ENCODE measurements at places on chromosomes 7 and 10.

- DNase-seq, result no peak
These were observed 56.8 kb downstream of the PAX2 start for GRCh38 chr10:100802196-100802595.

- DNase-seq, result no peak
These were observed 81.8 kb downstream of the LRRN3 start for GRCh38 chr7:111172564-111173257.

DNA sequence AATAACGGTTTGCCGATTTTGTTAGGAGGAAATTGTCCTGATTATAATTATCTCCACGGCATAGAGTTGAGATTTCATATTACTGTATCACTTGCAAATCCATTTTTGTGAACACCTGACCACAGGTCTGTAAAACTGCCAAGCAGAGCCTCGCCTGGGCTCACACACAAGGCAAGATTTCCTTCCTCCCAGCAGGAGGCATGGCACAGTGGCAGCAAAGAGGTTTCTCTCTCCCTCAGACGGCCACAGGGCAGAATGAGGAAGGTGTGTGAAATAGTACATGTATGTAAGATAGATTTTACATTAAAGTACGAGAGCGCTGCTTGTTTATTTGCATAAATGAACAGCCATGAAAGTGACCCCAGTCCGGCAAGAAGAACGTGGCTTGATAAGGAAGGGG, 130.1 kb downstream of the CELF2 start:
- no peak for DNase-seq

DNA sequence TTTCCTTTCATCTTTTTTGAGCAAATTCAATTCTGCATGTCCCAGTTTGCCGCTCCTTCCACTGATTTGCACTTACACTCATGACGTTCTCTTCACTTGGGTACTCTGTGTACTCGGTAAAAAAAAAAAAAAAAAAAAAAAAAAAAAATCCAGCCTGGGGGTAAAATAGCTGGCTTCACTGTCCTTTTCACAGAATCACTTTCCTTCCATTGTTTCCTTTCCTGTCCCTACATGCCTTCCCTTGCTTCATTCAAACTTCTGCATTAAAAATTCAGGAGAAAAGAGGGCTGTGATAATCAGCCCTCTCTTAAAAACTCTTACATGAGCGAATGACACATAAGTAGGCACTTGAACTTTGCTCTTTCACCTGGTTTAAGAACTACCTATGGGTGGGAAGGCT, 8.7 kb downstream of the ANKRD1 start:
- DNase-seq, result no peak

DNA sequence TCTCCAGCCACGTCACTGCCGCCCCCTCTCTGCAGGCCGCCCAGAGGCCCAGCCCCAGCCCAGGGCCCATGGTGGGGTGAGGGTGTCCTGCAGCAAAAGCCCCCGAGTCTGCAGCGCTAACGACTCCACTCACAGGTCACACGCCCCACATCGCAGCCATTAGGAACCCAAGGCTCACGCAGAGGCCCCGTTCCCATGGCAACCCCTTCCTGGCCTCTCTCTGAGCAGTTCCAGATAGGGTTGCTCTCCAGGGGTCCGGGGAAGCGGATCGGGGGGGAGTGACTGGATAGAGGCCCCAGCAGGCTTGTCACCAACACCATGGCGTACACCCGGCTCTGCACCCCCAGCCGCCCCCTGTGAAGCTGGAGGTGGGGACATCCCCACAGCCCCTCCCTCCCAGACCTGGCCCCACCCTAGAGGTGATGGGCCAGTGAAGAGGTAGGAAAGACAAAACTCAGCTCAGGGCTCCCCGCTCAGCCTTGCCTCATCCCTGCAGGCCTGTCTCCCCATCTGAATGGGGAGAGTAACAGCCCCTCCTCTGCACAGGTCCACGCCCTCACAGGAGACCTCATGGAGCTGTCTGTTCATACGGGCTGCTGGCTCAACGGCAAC, 41.2 kb downstream of the TNRC18 start:
- DNase-seq, result no peak

DNA sequence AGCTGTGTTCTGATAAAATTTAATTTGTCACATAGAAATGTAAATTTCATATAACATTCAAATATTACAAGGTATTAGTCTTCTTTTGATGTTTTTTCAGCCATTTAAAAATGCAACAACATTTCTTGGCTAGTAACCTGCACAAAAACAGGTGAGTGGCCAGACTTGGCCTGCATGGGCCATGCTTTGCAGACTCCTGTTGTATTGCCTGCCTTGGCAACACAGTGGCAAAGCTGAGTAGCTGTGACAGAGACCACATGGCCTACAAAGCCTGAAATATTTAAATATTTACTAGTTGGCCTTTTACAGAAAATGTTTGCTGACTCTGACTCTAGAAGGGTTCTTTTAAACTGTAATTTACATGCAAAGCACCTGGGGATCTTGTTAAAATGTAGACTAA, 13.5 kb upstream of the TBX20 start:
- no peak for DNase-seq

- no peak for DNase-seq
These were observed 351 bp downstream of the CAMK1D start for GRCh38 chr10:12349629-12350166.

DNA sequence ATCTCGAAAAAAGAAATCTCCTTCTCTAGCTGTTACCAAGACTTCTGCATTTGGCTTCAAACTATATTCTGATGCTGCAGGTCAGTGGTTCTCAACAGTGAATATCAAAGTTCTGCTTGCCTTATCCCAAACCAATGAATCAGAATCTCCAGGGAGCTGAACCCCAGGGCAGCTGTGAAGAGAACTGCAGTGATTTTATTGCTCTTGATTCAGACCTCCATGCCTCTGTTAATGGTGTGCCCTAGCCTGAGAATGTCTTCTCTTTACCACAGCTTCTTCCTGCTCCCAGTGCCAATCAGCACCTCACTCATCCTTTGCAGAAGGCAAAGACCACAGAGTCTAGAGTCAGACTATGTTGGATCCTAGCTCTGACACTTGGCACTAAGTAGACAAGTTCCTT, 46.2 kb upstream of the MRLN start:
- no peak for DNase-seq

DNA sequence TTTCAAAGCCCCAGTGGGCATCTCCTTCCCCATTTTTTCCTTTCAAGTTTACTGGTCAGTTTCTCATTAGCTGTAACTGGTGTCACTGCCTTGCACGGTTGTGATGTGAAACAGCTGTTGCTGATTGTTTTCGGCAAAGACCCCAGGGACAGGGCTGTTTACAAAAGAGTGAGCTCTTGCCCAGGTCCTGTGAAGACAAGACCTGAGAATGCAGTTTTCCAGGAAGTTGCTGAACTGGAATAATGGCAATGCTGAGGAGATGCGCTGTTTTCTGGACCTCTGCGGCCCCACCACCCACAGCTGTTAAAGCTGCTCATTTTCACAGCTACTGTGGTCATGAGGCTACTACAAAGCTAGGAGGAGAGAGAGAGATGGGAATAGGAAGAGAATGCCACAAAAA, 116.6 kb upstream of the RSU1 start:
- no peak for DNase-seq

- DNase-seq, result no peak
These were observed 40.7 kb downstream of the ANK3 start for GRCh38 chr10:60348982-60349381.

DNA sequence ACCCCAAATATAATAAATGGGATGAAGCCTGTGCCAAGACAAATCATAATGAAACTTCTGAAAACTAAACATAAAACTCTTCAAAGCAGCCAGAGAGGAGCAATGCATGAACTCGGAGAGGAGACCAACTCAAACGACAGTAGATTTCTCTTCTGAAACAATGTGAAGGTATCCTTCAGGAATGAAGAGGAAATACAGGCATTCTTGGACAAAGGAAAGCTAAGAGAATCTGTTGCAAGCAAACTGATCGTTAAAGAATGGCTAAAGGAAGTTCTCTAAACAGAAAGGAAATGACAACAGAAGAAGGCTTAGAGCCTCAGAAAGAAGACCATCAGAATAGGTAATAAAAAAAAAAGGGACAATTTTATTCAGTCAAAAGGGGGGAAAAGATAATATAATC, 6.6 kb downstream of the GNA12 start:
- DNase-seq, result no peak

- no peak for DNase-seq
These were observed 287.5 kb upstream of the PODXL start for GRCh38 chr7:131843898-131844331.

GRCh38 chr10:33329178-33329577, 5.3 kb downstream of the NRP1 start:
- no peak for DNase-seq

DNA sequence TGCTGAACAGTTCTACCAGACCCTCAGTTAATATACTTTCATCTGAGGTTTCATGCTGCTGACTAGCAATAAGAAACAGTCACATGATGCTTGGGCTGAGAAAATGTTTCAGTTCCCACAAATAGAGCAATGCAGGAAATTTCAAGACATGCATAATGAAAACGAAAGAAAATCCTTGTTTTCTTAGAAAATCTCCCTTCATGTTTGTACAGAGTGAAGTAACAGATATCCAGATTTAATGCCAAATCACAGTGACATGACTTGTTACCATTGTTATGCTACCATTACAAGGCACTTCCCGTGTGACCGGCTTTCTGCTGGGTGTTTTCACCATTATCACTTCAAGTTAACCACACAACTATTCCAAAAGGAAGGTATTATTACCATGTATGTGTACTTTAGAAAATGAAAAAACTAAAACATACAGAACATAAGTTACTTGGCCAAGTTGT, 121.7 kb downstream of the DOCK4 start:
- DNase-seq, result no peak

GRCh38 chr7:143131781-143132180, at the start of gene PIP:
Gene PIP (plus strand): TSS chr7:143132077. CDS start chr7:143132117, 40 bp downstream.
- no peak for DNase-seq

DNA sequence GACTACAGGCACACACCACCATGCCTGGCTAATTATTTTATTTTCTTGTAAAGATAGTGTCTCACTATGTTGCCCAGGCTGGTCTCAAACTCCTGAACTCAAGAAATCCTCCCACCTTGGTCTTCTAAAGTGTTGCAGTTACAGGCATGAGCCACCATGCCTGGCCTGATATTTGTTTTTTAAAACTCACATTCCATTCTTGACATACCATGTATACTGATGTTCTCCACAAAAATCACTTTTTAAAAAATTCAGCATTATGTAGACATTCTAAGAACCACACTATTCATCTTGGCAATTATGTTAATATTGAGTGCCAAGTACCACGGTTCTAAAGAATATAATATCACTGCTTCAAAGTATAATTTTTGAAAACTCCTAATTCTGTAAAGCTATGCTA, 43.5 kb downstream of the IDE start:
- no peak for DNase-seq

DNA sequence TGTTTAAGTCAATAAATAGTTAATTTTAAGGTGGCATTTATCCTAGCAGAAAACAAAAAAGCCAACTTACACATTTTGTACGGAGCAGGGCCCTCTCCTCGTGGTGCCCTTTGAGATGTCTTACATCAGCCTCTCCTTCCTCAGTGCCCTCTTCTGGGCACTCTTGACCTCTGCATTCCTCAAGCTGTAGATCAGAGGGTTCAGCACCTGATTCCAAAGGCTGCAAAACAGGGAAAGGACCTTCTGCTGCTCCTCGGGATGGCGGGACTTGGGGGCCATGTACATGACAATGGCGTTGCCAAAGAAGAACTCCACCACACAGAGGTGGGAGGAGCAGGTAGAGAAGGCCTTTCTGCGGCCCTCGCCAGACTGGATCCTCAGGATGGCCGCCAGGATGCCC, 4.6 kb upstream of the OR2A14 start:
- DNase-seq, result no peak

DNA sequence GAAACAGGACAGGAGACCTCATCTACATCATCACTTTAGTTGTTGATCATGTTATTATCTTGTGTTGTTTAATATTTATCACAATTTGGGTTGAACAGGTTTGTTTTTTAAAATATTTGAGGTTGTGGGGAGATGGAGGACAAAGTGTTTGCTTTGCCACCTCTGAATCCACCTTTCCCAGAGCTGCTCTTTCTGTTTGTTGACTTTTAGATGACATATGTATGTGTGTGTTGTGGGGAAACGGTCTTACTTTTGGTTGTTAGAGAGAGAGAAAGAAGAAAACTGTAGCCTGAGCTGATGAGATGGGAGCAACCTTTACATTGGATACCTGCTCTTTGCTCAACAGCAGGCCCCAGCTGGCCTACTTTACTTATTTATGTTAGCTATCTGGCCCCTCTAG, 19.0 kb upstream of the SLC16A12 start:
- no peak for DNase-seq

DNA sequence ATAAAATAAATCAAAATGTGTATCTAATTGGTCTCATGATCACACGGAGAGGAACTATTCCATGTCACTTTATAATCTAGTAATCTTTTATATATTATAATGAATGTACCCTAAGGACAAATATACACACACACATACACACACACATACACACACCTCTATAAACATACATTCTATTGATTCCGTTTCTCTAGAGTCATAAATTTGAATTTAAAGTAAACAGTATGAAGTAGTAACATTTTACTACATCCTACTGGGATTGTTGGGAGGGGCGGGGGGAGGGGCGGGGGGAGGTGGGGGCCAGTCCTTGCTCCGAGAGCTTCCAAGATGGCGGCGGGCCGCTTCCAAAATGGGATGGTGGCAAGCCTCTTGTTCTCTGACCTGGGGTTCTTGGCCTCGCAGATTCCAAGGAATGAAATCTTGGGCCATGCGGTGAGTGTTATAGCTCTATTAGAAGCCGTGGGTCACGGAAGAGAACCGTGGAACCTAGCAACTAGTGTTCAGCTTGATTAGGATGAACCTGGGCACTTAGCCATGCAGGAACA, 143.2 kb downstream of the REEP3 start:
- no peak for DNase-seq

- no peak for DNase-seq
These were observed 437.7 kb downstream of the RPS24 start for GRCh38 chr10:78471326-78471722.

DNA sequence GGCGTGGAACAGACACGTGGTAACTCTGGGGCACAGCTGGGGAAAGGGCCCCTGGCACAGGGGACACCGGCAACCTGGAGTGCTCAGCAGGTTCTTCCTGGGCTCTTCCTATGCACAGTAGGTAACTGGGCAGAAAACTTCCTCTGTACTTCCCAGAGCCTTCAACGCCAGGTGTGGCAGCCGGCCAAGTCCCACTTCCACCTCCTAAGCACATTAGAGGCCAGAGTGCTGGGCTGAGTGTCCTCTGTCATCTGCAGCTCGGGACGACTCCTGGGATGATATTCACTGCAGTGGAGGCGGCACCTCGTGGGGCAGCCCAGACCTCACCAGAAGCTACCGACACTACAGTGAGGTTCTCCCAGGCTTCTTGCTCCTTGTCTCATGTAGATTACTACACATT, 114.5 kb downstream of the LARP4B start:
- no peak for DNase-seq

GRCh38 chr7:47493976-47494911, 87.7 kb downstream of the TNS3 start:
- no peak for DNase-seq

DNA sequence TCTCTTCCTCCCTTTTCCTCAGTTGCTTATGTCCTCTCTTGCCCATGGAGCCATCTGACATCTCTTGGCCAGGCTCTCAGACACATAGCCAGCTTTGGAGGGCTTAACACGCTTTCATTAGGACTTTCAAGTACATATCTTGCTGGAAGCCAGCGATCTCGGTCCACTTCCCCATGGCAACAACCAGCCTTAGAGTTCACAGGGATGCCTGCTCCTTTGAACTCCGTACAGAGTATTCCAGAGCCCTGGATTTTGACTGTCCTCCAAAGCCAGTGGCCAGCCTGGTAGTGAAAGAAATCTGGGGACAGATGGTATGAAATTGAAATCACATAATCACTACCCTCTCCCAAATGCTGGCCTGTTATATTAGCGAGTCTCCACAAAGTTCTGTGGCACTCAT, 370.5 kb upstream of the NPVF start:
- no peak for DNase-seq
